ENCODE measurements at places on chromosomes 2 and 18.

- no peak for DNase-seq
These were observed 60.8 kb upstream of the DNMT3A start for GRCh38 chr2:25402477-25402876.

DNA sequence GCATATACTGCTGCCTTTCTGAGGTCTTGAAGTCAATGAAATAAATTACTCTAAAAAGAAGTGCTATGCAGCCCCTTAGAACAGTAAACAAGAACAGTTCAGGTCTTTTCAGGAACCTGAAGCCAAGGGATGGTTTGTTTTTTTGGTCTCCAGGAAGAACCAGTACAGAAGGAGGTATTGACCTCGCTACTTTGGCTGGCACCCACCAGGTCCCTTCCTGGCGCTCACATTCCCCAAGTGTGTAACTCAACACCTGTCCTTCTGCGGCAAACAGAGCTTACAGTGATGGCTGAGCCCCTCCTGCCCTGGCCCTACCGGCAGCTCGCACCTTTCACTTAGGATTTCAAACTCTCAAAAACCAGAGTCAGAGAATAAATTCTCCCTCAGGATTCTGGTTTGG, 51.9 kb downstream of the SETBP1 start:
- DNase-seq: no peak

DNA sequence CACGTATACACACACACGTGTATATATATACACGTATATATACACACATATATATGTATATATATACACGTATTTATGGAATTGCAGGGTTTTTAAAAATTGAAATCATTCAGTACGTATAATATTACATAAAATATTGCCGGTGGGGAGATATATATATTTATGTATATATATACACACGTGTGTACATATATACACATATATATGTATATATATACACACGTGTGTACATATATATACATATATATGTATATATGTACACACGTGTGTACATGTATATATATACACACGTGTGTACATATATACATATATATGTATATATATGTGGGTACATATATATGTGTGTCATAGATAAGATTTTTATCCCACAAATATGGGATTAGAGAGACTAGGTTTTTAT, 5.4 kb downstream of the FBXO11 start:
- no peak for DNase-seq

- no peak for DNase-seq
These were observed 11.1 kb upstream of the DCTN1 start for GRCh38 chr2:74391209-74391579.

- DNase-seq: no peak
These were observed 13.7 kb downstream of the PDCD1 start for GRCh38 chr2:241844831-241845578.

DNA sequence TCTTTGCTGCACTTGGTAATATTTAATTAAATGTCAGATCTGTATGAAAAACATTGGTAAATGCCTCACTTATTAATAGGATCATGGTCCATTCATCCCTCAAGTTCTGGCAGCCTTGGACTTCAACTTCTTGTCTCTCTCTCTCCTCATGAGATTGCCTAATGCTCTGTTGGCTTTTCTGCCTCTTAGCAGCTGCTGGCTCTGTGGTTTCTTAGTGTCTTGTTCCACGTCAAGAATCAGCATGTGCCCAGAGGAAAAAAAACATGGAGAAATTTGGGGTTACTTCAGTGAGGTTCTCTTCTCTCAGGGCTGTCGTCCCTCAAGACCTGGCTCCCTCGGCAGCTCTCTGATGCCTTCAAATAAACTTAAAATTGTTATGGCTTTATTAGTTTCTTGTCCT, 75.4 kb downstream of the TAF4B start:
- DNase-seq: no peak

All from CD4-positive, alpha-beta T cell treated with Interleukin-17A for 4 hours (primary cell).